Smooth muscle cell of the brain vasculature (primary cell): ENCODE measurements at places on chromosomes 3 and 15.

GRCh38 chr3:69207031-69207430 is 84.6 kb upstream of the LMOD3 start:
- no peak for DNase-seq

DNA sequence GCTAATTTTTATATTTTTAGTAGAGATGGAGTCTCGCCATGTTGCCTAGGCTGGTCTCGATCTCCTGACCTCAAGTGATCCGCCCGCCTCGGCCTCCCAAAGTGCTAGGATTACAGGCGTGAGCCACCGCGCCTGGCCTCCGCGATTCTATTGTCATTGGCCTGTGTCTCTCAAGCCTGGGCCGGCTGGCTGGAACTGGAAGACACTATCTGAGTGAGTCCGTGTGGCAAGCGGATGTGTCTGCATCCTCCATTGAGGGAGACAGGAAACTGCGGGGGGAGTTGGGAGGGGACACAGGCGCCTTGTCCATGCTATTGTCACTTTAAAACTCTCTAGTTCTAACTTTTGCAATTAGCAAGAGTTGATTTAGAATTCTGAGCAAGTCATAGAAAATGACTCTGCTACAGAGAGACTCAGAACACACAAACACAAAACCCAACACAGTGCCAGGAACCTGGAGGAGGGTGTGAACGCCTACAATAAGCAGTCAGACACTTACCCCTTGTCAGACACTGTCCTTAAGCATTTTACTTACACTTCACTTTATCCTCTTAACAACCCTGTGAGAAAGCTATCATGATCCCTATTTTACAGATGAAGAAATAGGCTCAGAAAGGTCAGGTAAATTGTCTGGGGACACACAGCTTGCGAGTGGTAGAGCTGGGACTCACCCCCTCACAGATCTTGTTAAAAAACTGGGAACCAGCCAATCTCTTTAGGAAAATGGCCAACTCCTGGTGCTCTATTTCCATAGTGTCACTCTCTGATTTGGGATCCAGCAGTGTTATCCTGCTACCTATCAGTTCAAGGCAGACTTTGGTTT is 38.7 kb downstream of the ANP32A start:
- DNase-seq, result no peak

DNA sequence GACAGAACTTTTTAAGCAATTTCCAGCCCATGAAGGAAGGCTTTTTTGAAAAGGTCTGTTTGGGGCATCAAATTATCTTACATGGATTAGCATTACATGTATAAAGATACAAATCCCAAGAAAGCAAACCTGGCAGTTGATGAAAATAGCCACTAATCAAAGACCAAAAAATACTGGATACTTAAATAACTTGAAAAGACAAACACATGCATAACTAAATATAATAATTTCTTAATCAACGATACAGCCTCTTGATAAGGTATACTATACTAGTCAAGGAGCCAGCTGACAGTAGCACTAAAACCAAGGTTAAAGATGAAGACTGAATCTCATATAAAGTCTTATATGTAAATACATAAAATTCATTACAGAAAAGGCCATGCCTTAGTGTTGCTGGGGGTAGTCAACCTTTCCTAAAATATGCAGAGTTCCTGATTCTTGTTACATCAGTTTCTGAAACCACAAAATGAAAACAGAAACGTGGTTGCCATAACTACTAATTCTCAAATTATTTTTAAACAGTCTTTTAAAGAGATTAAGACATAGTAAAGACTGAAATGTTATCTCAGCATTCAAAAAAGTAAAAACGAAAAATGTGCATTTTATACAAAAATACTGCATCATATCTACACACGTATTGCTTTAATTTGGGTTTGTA is 2.0 kb downstream of the ANKRD28 start:
- no peak for DNase-seq

DNA sequence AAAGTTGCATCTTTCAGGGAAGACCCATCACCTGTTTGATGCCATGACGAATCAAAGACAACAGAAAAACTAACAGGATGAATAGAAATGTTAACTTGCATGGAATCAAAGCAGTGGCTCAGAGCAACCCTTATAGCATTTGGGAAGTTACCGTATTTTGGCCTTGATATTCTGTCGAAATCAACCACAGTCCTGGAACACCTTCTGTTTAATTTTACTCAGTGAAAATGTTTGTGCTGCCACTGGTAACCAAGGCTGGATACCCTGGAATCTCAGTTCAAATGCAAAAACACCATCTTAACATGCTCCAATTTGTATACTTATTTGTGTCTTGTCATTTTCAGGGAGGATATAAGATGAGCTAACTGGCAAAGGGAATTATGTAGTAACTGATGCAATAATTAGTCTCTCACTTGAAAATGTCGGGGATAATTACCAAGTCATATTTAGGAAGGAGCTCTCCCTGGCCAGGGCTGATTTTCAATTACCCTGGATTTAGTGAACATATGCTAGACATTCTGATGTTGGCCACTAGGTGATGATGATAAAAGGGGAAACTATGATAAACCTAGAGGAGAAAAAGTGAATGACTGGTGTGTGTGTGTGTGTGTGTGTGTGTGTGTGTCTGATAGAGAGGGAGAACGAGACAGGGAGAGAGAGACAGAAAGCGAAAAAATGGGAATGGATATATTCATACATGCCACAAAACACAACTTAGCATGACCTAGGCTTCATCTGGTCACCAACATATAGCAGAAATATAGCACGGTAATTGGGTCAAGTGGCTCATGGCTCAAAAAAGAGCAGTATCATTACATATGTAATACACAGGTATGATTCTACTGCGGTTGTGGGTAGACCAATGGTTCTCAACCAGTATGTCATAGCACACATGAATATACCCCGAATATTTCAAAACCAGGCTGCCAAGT is 19.0 kb upstream of the PRICKLE2 start:
- no peak for DNase-seq

DNA sequence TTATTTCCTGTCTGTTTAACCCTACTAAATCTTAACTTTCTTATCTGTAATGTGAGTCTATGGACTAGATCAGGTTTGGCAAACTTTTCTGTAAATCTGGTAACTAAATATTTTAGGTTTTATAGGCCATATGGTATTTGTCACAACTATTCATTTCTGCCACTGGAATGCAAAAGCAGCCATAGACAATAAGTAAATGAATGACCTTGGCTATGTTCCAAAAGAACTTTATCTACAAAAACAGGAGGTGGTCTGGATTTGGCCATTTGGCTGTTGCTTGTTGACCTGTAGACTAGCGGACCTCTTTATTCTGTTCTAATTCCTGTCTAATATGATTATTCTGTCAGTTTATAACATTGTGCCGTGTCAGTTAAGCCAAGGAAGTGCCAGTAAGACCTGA is 314.2 kb downstream of the LPP start:
- no peak for DNase-seq

GRCh38 chr15:60536314-60536713 is 57.4 kb upstream of the ICE2 start:
- DNase-seq, result no peak

- no peak for DNase-seq
Observed at GRCh38 chr3:100097919-100098783, 16.1 kb downstream of the FILIP1L start.

- DNase-seq, result no peak
Observed at GRCh38 chr3:126257984-126258383, 77.6 kb upstream of the ALDH1L1 start.

DNA sequence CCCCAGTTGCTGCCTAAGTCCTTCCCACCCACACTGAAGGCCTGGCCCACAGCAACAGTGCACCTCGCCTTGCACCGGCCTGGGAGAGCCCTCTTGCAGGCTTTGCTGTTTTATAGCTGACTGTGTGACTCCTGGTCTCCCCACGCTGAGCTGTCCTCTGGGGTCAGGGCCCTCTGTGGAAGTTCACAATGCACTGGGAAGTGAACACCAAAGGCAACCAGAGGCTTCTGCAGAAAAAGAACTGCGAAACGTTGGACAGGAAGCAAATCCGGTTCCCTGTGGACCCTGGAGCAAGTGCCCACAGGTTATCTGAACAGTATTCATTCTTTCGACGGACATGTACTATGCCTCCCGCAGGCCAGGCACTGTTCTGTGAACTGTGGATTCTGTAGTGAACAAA is 737 bp upstream of the EPHB1 start:
- DNase-seq, result no peak

GRCh38 chr3:130682131-130682530 is 64.5 kb downstream of the PIK3R4 start:
- no peak for DNase-seq

DNA sequence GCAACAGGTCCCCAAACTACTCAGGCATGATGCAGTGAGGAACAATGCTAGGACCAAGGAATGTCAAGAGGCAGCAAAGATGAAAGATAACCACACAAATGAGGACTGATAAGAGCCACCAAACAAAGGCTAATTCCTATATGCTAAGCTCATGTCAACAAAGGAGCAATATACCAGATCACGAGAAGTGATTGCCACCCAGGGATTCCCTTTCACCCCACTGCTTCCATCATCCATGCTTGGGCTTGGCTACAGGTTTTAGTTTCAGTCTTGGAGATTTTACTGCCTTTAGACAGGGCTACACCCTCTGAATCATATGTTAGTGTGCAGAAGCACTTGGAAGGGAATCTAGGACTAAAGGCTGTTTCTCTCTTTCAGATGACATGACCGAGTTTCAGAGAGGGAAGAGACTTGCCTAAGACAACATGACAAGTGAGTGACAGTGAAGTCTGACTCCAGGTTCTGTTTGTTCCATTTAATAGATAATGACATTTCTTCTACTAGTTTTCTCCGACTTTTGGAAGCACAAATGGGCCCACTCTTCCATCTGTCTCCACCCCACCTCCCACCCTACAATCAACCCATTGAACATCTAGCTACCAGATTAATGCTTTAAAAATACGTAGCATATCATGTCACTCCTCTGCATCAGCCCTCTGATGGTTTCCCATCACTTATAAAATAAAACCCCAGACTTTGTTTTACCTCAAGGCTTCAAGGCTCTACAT is 173.5 kb upstream of the LRRN1 start:
- no peak for DNase-seq

DNA sequence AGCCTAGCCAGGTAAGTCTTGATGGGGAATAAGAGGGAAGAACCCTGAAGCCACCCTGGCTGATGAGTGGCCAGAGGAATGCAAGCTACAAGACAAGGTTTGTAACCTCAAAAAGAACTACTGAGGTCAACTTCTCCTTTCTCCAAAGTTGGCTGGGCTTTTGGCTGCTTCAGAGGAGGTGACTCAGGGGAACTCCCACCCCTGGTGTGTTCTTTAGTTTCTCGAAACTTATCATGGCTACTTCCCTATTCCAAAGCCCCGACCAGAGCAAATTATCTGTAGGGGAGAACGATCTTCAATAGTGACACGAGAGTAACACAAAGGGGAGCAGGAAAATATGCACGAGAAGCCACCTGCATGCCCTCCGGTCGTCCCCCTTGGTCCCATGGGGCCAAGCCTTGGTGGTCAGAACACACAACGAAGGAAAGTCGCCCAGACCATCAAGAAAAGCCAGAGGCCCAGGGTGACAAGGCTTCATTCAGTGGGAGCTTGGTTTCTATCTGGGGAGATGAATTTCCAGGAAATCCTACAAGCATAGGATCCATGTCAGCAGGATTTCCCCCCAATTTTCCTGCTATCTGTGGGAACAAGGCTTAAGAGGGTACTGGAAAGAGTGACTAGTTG is 6.5 kb upstream of the BCL2A1 start:
- no peak for DNase-seq

- DNase-seq, result no peak
Observed at GRCh38 chr3:11618904-11619303, 24.8 kb downstream of the VGLL4 start.

DNA sequence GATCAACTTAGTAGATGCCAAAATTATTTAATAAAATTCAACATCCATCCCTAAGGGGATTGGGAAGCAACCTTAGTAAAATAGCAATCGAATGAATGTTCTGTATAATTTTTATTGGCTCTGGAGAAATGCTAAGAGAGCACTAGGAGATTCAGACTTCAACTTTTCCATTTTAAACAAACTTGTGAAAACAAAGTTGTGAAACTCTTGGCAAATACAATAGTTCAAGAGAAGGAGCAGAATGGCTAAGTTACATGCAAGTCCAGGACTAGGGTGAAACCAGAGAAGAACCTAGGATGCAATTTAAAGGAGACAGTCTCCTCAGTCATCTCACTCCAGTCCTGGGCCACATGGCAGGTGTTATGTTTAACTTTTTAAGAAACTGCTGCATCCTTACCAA is 16.7 kb upstream of the ZNF280D start:
- DNase-seq, result no peak

DNA sequence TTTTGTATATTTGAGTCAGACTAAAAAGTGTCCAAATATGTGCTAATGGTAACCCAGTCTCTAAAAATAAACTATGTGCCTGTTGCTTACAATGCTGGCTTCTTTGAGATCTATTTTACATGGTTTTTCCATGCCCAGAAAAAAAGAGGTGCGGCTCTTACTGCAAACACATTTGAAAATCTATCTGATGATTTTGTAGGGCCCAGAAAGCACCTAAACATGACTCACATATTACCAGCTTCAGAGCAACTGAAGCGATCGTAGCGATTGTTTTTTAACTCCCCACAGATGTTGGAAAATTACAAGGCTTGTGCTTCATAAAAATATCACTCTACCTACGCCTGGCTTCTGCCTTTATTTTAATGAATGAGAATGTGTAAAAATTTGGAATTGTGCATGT is 53.5 kb downstream of the SUCNR1 start:
- no peak for DNase-seq

DNA sequence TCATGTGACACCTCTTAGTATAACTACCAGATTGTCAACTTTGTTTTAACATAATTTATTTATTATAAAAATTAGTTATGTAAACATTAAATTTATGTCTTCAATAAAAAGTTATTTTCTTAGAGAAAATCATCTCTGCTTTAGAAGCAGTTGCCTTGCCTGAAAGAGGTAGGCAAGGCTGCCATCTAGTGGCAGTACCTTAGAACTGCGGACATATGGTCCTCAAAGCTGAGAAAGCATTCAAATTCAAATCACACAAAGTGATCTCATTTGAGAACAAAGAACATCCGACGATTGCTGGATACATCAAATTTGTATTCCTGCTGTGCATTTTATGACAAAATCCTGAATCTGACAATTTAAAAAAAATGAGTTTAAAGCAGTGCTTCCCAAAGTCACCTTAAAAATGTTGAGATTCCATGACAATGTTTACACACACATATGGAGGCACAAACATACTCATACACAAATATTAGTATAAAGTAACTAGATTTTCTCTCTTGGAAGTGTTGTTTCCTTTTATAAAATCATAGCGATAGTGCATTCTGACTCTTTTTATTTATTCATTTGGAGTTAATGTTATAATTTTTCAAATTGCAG is 617.4 kb downstream of the CADM2 start:
- peak; percentile 57 for DNase-seq

GRCh38 chr3:38823722-38824121 is 7.7 kb upstream of the SCN10A start:
- no peak for DNase-seq

DNA sequence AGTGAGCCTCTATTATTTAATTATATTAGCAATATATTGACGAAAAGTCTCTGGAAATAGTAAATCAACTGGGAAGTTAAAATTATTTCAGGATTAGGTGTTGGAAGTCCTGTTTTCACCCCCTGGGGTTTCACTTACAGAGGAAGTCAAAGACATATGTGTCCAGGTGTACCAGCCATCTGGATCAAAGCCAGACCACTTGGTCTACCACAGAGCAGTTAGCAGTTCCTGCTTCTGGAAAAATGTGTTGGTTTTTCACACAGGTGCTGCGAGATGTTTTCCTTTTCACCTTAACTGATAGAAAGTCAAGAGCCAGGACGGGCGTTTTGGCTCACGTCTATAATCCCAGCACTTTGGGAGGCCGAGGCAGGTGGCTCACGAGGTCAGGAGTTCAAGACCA is 13.1 kb downstream of the MME start:
- no peak for DNase-seq

GRCh38 chr15:99635794-99636193 is 70.0 kb downstream of the MEF2A start:
- DNase-seq, result no peak
